ENCODE measurements at places on chromosomes 5 and 9.

GRCh38 chr5:179297486-179298180 lies 47.6 kb downstream of the ADAMTS2 start:
- no peak for DNase-seq

GRCh38 chr9:134413890-134414623 lies 87.8 kb downstream of the RXRA start:
- no peak for DNase-seq

GRCh38 chr9:130487500-130487899 lies 42.7 kb downstream of the ASS1 start:
- no peak for DNase-seq

DNA sequence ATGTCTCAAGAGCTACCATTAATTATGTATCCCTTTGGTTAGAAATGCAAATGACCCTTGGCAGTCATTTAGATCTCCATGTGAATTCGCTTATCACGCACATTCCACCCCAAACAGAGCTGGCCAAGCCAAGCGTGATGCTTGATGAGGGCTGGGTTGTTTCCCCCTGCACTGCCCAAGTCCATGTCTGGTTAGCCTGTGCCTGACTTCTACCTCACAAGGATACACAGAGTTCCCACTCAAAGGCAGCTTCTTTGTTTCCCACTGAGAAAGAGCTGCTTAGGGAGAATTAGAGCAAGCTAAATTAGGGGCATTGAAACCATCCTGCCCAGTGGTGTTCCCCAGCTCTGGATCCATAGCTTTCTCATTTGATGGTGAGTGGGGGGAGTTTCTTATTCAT lies 87.2 kb downstream of the FSTL4 start:
- DNase-seq, result no peak

DNA sequence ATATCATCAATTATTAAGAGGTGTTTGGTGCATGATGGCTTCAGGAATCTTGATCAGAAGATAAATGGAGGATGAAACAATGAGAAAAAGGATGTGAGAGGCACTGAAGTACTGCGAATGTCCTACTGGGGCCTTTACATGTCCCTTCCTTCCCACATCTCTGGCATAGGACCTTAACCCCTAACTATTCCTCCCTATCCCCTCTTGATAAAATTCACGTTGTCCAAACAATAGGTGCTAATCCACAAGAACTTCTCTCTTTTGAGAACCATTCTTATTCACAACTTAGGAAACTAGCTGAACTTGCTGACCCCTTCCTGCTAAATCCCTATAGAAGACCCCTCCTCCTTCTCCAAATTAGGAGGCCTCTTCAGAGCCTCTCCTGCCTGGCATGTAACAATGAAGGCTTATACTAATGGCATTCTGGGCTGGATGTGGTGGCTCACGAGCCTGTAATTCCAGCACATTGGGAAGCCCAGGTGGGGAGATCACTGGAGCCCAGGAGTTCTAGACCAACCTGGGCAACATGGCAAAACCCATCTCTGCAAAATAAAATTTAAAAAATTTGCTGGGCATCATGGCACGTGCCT lies 276.5 kb upstream of the SMARCA2 start:
- DNase-seq, result no peak

DNA sequence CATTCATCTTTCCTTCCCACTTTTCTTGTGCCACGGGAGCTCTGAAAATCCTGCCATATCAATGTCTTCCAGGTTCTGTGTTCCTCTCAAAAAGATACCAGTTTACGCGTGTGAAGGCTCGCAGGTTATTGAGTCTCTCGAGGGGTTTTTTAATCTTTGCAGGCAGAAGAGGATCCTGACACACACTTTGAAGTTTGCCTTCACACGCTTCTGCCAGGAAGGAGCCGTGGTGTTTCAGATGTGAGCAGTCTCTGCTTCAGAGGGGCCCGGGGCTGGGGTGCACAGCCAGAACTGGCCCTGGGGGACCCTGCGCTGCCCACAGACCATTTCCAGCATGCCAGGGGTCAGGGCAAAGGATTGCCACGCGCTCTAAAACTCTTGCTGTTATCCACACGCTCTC lies 167.2 kb downstream of the TTLL11 start:
- DNase-seq, result no peak

- DNase-seq, result peak; percentile 55
These were observed 6.2 kb downstream of the SEMA4D start for GRCh38 chr9:89491694-89492093.

GRCh38 chr5:170173647-170174046 lies 59.1 kb upstream of the C5orf58 start:
- no peak for DNase-seq

DNA sequence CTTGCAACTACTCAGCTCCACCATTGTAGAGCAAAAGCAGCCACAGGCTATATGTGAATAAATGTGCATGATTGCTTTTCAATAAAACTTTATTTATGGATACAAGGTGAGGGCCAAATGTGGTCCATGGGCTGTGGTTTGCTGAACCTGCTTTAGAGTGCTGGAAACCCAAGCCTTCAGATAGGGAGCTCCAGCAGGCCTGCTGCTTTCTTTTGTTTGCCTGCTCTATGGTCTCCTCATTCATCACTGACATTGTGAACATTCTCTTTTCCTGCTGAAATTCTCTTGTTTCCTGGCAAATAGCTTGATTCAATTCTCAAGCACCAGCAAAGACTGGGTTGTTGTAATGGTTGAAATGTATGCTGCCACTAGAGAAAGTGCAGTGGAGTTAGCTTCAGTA lies 26.0 kb downstream of the EGFLAM start:
- no peak for DNase-seq

DNA sequence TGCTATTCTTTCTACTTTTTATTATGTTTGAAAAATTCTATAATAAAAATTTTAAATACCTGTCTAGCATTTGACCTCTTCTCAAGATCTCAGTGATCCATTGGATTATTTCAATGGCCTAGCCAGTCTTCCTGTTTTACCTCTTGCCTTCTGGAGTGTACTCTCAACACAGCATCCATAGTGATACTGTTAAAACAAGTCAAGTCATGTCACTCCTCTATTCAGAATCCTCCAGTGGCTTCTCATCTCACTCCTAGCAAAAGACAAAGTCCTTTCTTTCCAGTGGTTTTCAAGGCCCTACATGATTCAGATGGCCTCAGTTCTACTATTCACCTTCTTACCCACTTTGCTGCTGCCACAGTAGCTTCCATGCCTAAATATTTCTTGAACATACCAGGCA lies 1.8 kb downstream of the MARVELD2 start:
- no peak for DNase-seq

DNA sequence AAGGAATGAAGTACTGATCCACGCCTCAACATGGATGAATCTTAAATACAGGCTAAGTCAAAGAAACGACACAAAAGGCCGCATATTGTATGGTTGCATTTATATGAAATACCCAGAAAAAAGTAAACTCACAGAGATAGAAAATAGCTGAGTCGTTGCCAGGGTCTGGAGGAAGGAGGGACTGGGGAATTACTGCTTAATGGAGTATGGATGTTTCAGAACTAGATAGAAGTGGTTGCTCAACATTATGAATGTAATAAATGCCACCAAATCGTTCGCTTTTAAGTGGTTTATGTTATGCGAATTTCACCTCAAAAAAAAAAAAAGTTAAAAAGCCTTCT lies 784 bp upstream of the MSANTD3 start:
- DNase-seq, result no peak

DNA sequence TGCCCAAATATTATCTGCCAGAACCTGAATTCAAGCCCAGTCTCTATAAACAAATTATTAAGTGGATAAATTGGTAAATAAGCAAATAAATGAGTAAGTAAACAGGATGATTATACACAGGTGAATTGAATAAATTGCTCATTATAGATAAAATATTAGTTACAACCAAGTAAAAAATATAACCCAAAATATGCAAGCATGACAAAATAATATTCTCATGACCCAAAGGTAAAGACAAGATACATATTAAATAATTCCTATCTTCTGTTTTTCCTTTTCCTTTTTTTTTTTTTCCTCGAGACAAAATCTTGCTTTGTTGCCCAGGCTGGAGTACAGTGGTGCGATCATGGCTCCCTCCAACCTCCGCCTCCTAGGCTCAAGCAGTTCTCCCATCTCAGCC lies 21.2 kb upstream of the FSD1L start:
- DNase-seq, result no peak

GRCh38 chr9:137095664-137096517 lies 9.1 kb downstream of the MAN1B1 start:
- peak; percentile 88 for DNase-seq

GRCh38 chr9:134509281-134509680 lies 132.3 kb upstream of the COL5A1 start:
- DNase-seq, result no peak

- no peak for DNase-seq
These were observed 220.7 kb downstream of the CACNA1B start for GRCh38 chr9:138098116-138098907.

Data from activated naive CD8-positive, alpha-beta T cell treated with anti-CD3 and anti-CD28 coated beads for 36 hours (primary cell).